ENCODE measurements at places on chromosomes 11 and 22.
A peak's percentile ranks its signal among the peaks of the same experiment; 100 is the strongest.

- DNase-seq = peak; percentile 67
These were observed 295.1 kb upstream of the PLET1 start for GRCh38 chr11:112555491-112556364.

GRCh38 chr22:43008509-43008908 lies 6.4 kb downstream of the PACSIN2 start:
- DNase-seq = no peak

- no peak for DNase-seq
These were observed 47.7 kb upstream of the PPP6R3 start for GRCh38 chr11:68412593-68413475.

- no peak for DNase-seq
These were observed 567.3 kb downstream of the MIAT start for GRCh38 chr22:27224485-27225374.

DNA sequence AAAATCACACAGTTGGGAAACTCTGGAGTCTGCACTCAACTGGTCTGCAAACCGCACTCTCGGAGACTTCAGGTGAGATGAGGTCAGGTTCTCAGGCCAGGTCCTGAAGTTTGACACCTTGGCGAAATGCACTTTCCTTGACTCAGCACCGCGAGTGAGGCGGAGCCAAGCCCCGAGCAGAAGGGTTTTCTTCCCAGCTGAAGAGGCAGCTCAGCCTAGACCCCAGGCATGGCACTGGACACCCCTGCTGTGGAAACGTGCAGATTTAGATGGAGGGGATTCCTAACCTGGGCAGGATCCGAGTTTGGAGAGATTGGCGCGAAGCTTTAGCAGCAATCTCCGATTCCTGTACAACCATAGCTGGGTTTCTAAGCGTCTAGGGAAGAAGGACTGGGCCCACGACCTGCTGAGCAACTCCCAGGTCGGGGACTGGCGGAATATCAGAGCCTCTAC lies 835 bp upstream of the MYOD1 start:
- no peak for DNase-seq

- DNase-seq = no peak
These were observed 156.5 kb downstream of the RRAS2 start for GRCh38 chr11:14202251-14203196.

- no peak for DNase-seq
These were observed 50.1 kb downstream of the MN1 start for GRCh38 chr22:27751277-27752070.

- DNase-seq = no peak
These were observed 47.9 kb downstream of the OSBP2 start for GRCh38 chr22:30742291-30743256.

GRCh38 chr22:48751539-48752437 lies 1075.9 kb downstream of the BRD1 start:
- no peak for DNase-seq

DNA sequence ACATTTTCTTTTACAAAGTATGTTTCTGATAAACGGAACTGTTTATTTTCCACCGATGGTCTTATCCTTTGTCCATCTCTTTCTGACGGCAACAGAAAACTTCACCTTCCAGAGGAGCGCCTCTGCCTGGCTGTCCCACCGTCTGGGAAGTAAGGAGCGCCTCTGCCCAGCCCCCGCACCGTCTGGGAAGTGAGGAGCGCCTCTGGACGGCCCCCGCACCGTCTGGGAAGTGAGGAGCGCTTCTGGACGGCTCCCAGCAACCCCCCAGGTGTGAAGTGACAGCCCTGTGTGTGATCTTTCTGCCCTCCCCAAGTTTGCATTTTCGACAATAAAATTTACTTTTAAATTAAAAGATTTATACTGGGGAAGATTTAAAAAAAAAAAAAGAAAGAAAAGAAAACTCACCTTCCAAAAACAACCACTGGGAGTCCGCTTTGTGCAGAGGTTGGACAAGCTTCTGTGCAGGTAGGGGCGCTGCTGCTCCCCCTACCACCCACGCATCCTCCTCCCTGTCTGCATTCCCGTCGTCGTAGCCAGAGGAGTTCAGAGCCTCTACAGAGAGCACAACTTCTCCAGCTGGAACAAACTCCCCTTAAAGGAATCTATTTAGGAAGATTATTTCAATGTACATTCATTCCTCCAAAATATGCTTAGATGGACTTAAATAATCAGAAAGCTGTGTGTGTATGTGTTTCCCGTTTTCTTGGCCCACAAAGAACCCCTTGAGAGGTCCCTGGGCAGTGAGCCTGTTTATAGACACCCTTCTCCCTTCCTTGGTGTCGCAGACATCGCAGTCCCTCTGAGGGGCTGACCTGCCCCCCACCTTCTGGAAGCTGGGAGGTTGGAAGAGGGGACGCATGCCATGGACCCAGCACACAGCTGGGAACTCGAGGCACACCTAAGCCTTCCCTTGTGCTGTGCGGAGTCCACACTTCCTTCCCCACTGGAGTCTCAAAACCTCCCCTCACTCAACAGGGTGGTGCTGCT lies 849 bp upstream of the APOBEC3B start:
- peak; percentile 56 for DNase-seq

DNA sequence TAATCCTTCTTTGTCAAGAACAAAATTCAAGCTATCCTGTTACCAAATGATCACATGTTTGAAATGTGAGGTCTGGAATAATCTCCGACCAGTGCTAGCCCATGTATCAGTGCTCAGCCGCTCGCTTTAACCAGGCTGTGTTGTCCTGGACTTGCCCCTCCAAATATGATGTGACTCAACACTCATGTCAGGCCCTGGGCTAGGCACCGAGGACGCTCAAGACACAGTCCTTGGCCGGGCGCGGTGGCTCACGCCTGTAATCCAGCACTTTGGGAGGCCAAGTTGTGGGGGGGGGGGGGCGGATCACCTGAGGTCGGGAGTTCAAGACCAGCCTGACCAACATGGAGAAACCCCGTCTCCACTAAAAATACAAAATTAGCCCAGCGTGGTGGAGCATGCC lies 54.1 kb upstream of the WNT7B start:
- DNase-seq = no peak

DNA sequence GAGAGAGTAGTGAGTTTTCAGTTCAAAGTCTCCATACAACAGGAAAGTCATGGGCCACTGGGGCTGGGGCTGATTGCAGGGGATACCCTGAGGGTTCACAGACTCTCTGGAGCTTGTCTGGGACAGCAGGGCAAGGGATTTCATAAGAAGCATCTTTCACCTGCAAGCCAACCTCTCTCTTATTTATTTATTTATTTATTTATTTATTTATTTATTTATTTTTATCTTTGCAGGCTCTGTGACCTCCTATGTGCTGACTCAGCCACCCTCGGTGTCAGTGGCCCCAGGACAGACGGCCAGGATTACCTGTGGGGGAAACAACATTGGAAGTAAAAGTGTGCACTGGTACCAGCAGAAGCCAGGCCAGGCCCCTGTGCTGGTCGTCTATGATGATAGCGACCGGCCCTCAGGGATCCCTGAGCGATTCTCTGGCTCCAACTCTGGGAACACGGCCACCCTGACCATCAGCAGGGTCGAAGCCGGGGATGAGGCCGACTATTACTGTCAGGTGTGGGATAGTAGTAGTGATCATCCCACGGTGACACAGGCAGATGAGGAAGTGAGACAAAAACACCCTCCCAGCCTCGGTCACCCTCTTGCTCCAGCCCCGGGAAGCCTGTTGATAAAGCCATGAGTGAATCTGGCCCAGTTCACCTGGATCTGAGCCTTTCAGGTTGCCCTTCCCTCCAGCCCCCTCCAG lies 68.4 kb downstream of the GGTLC2 start:
- no peak for DNase-seq

GRCh38 chr22:28207281-28208030 lies 288.4 kb upstream of the PITPNB start:
- no peak for DNase-seq

DNA sequence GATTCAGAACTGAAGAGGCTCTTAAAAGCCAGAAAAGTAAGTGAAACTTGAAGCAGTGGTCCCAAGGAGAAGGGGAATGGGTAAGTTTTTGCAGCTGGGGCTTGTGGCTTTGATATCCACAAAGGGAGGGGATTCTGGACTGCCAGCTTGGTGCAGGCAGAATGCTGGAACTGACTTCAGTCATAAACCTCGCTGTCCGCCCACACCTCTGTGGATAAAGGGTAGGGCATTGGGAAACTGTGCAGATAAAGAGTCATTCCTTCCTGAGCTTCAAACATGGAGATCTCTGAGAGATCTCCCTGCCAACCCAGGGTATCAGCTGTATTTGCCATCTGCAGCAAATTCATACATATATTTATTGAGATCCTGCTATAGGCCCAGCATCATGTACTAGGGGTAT lies 124.3 kb upstream of the OR9Q1 start:
- no peak for DNase-seq

GRCh38 chr11:43919852-43920597 lies 22.4 kb upstream of the C11orf96 start:
- no peak for DNase-seq

- DNase-seq = no peak
These were observed 25.8 kb upstream of the SOX6 start for GRCh38 chr11:16382186-16382585.

DNA sequence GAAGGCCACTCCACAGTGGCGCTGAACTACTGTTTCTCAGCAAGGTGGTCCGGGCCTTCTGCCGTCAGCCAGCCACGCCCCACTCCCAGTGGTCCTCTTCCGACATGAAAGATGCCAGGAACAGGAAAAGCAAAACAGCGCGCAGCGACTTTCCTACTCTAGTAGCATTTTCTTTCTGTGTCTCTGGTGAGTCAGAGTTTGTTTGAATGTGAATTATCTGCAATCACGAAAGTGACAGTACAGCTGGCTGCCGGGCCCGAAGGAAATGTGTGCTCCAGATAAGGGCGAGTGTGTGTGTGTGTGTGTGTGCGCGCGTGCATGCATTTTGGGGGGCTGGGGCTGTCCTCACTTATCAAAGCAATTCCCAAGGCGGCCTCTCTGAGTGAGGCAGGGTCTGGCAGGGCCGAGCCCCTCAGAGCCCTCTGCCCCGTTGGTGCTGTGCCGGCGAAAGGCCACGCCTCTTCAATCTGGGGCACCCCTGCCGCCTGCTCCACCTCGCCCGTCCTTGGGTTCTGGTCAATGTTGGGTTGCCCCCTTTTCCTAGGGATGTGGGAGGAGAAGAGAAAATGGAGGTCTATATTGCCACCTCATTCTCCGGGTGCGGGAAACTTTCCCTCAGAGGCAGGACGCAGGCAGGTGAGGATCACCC lies 288.5 kb downstream of the KIRREL3 start:
- no peak for DNase-seq

DNA sequence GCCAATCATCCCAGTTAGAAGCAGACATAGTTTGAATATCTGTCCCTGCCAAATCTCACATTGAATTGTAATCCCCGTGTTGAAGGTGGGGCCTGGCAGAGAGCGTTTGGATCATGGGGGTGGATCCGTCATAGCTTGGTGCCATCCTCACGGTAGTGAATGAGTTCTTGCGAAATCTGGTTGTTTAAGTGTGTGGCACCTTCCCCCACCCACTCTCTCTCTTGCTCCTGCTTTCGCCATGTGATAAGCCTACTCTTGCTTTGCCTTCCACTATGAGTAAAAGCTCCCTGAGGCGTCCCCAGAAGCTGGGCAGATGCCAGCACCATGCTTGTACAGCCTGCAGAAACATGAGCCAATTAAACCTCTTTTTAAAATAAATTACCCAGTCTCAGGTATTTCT lies 5.0 kb upstream of the CCDC81 start:
- DNase-seq = no peak

GRCh38 chr11:98036810-98037209 lies 983.9 kb upstream of the CNTN5 start:
- no peak for DNase-seq

GRCh38 chr11:118609380-118610224 lies 2.2 kb downstream of the PHLDB1 start:
- DNase-seq = no peak

DNA sequence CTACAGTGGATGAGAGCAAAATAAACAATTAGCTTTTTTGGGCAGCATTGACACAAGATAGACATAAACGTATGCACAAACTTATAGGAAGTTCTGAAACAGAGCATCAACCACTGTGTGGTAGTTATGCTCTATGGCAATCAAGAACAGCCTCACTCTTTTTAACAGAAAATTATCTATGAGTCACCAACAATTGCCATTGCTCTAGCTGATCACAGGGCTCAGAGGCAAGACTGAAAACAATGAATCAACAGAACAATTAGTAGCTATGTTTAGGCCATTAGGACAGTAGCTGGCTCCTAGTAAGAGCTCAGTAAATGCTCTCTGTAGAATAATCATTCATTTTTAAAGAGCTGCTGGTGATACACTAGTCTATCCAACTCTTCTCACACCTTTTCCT lies 34.9 kb upstream of the PICALM start:
- no peak for DNase-seq

GRCh38 chr11:57097149-57097548 lies 84.6 kb upstream of the LRRC55 start:
- DNase-seq = no peak

GRCh38 chr11:61505640-61506155 lies 2.9 kb upstream of the LRRC10B start:
- no peak for DNase-seq

DNA sequence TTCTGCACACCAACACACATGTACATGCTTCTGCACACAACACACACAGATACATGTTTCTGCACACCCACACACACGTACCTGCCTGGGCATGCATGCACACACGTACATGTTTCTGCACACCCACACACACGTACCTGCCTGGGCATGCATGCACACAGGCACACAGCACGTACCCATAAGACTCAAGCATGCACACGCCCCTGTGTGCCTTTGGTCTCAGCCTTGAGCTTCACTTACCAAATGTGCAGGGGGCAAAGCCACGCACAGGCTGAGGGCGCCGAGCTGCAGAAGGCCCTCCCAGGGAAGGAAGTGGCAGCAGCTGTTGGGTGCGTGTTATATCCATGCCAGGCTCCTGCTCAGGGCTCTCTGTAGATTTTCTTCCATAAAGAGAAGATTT lies 34.7 kb upstream of the SMIM38 start:
- no peak for DNase-seq

DNA sequence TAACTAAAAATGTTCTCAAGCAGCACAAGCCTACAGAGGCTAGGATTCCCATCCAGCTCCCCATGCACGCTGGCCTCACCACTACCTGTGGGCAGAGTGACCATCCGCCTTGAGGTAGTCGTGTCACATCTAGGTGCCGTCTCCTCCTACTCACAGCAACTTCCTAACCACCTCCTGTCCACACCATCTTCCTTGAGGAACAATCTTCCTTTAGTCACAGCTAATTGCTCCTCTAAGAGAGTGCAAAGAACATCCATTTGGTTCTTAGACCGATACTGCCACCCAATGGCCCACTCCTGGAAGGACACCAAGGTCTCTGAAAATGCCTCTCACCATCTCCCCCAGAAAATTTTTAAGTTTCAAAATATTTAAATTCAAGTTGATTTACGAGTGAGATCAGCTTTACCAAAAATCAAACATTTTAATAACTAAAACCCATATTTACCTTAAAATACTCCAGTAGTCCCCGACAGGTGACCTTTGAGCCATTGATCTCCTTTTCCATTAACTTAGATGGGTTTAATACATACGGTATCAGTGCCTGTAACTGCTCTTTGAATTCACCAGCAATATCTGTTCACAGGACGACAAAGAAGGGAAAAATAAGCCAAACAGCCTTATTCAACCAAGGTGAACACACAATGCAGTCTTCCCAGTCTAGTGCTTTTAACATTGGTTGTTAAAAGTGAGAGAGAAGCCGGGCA lies 21.7 kb upstream of the PLAAT3 start:
- DNase-seq = peak; percentile 95

- peak; percentile 86 for DNase-seq
These were observed 17.0 kb downstream of the CD3E start for GRCh38 chr11:118321386-118322082.
